ENCODE measurements at places on chromosomes 1 and 21.

DNA sequence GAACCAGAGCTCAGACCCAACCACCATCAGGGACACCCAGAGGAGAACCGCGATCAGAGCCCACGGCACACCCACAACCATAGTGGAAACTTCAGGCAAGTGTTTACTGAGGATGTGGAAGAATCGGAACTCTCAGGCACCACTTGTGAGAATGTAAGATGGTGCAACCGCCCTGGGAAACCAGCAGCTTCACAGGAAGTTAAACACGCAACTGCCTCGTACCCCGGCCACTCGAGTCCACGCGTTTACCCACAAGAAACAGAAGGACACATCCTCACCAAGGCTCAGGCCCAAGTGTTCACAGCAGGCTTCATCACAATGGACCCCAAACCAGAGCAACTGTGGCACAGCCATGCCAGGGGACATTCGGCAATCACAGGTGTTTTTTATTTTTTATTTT lies 51.4 kb upstream of the COL6A2 start:
- DNase-seq, result no peak

DNA sequence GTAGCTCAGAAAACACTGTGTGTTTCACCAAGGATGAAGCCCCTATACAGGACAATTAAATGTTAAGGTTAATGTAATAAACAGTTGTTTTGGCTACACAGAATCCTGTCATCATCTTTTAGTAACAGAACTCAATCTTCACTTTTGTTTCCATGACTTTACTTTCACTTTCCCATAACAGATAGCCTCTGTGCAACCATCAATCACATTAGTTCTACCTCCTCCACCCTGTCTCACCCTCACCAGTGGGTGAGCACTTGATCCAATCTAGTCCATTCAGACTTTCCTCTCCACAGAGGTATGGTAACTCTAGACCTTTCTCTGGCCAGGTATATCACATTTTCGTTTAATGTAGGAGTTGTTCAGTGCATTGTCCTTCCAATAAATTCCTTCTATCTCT lies 1018.5 kb downstream of the ADGRL2 start:
- DNase-seq, result no peak

GRCh38 chr1:11138952-11139351 lies 39.3 kb upstream of the EXOSC10 start:
- DNase-seq, result no peak

DNA sequence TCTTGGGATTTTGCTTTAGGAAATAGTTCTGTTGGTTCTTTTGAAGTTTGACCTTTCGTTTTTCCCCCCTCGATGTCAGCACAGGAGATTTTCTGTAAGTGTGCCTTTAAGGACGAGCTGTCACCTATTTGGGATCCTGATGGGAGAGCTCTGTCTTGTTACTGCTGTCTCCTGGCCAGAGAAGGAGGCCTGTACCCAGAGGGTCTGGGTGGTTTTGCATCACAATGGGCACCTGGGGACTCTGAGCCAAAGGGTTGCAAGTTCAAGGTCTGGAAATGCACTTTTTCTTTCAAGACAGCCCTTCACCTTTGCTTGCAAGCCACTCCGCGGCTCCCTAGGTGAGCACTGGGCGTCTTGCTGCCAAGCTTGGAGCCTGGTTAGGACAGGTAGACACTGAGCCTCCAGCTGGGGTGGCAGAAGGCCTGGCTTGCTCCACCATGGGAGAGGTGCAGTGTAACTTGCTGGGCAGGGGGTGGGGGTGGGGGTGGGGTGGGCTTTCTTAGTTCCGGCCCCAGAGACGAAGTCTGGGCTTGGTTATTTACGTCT lies 2.9 kb downstream of the AJAP1 start:
- DNase-seq, result no peak

DNA sequence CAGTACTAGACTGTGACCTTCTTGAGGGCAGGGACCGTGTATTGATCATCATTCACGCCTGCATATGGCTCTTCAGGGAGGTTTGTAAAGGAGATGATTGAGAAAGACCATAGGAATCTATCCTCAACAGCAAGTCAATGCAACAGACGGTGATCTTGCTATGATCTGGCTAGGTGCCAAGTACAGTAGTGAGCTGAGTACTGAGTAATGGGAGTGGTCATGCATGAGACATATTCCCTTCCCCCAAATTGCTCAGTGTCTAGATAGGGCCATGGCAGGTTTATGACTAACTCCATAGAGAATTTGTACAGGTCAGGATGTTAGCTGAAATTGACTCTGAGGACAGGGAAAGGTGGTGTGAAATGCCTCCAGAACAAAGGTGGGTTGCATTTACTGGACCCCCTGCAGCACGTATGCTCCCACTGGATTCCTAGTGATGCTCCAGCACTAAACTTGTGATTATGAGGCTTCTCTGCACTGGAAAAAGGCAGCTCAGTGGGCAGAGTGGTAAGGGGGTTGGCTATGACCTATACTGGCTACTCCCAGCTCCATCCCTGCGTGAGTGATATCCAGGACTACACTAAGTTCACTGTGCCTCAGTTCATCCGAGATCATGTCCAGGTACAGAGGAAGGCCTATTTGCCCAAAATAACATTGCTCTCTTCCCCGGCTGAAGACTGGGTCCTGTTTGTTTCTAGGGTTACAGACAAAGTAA lies 37.2 kb downstream of the KCNJ6 start:
- DNase-seq, result no peak

- peak; percentile 33 for DNase-seq
Observed at GRCh38 chr1:8818325-8818775, 910 bp upstream of the RERE start.

- DNase-seq, result no peak
Observed at GRCh38 chr1:29625084-29625420, 388.7 kb downstream of the PTPRU start.

DNA sequence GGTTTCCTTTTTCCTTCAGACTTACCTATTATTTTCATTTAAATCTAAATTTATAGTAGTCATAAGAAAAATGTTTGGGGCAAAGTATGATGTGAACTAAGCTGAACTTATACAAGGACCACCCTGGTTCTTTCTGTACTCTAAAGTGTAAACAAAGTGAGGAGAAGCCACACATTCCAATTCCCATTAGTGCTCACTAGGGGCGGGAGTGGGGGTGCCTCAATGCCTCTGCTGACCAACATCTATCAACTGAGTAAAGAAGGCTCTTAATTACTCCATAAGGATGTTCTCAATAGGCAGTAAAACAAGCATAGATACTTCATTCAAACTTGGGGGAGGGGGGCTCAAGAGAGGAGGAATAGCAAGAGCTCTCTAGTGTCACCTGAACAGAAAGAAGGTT lies 151.7 kb downstream of the CDC42BPA start:
- DNase-seq, result no peak

- DNase-seq, result no peak
Observed at GRCh38 chr1:239744851-239745250, 346.8 kb upstream of the FMN2 start.

GRCh38 chr1:76225526-76225925 lies 151.0 kb downstream of the ST6GALNAC3 start:
- no peak for DNase-seq

GRCh38 chr1:51321924-51322280 lies 8.5 kb downstream of the TTC39A start:
- DNase-seq, result no peak

DNA sequence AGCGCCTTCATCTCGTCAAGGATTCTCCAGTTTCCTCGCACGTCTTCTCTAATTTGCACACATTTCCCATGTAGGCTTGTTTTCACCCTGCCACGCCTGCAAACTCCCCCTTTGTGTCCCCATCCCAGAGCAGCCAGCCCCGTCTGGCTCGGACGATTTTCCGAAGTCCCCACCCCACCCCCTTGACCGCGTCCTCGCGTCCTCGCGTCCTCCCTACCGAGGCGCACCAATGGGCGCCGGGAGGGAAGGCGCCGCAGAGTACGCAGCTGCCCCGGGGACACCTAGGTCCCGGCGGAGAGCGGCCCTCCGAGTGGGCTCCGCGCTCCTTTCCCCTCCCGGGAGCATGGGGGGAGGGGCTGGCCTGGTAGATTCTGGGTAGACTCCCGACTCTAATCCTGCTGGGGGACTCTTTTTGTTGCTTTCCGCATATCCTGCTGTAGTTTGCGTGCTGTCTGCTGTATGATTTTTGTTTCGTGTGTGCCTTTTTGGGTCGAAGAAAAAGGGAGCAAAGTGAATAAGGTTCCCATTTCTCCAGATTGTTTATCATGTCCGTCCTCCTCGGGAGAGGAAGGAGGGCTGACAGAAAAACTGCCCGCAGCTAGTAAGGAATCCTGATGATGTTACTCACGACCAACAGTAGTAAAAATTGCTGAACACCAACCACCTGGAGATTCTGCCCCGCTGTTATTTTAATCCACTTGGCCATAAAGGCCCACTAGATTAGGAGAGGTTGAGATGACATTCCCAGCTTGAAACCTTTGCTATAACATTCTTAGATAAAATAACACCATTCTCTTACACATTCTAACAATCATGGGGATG lies 1.5 kb downstream of the CACHD1 start:
- DNase-seq, result no peak

GRCh38 chr1:35692317-35692716 lies 26.4 kb downstream of the C1orf216 start:
- DNase-seq, result no peak

GRCh38 chr1:29674627-29675326 lies 438.5 kb downstream of the PTPRU start:
- no peak for DNase-seq

DNA sequence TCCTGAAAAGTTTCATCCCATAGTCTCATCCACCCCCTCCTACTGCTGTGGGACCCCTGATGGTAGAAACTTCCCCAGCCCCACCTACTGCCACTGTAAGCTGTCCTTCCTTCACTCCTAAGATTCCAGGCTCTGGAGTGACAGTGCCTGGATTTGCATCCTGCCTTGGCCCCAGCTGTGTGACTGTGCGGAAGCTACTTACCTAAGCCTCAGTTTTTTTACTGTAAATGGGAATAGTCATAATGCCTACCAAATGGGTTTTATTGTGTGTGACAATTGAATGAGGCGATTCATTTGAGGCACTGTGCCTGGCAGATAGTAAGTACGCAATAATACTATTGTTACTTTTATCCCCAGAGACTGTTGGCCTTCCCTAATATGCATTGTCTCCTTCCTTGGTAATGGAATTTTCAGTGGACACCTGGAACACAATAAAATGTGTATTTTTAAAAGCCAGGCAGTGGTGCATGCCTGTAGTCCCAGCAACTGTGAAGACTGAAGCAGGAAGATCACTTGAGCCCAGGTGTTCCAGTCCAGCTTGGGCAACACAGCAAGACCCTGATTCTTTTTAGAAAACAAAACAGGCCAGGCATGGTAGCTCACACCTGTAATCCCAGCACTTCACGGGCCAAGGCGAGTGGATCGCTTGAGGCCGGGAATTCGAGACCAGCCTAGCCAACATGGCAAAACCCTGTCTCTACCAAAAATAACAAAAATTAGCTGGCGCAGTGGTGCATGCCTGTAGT lies 55.0 kb upstream of the ZNF326 start:
- DNase-seq, result no peak

GRCh38 chr1:23083714-23084480 lies 64.6 kb downstream of the KDM1A start:
- no peak for DNase-seq

- no peak for DNase-seq
Observed at GRCh38 chr1:192003295-192004077, 154.8 kb upstream of the RGS18 start.

DNA sequence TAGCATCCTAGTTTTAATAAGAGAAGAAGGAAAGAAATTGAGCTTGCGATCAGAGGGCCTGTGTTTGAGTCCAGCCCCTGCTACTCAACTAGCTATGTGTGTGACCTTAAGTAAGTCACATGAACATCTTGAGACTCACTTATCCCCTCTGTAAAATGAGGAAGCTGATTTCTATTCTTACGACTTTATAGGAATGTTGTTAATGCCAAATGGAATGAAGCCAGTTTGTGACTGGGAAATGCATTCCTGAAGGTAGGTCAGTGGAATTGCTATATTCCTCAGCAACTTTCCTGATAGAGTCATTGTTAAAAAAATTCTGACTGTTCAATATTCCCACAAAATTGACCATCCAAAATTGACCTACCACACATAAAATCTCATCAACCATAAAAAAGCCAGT lies 14.9 kb downstream of the FASLG start:
- no peak for DNase-seq

GRCh38 chr21:22536509-22536908 lies 1538.3 kb downstream of the NCAM2 start:
- peak; percentile 19 for DNase-seq

GRCh38 chr1:209777587-209777986 lies 6.8 kb downstream of the C1orf74 start:
- DNase-seq, result no peak

DNA sequence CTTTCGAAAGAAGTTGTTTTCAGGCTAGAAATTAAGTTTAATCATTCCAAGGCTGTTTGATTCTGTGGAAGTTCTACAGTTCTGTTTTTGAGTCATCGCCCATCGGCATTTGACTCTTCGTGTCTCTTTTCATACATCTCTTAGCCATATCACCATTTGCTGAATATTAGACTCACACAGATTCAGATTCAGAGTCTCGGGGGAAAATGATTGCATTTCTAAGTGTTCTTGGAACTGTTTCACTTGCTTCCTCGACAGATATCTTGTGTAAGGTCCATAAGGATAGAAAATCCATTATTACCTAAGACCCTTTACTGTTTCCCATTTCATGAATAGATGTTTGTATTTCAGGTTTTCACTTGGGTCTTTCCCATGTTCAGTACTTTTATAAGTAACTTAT lies 237.0 kb upstream of the SGIP1 start:
- no peak for DNase-seq

Data from NCI-H460 (cell line).